ENCODE measurements at places on chromosomes 6 and 20. TPM values are rescaled to one million over a fixed set of nuclear protein-coding genes. Genes with fewer than 3 reads are reported as not detected.

DNA sequence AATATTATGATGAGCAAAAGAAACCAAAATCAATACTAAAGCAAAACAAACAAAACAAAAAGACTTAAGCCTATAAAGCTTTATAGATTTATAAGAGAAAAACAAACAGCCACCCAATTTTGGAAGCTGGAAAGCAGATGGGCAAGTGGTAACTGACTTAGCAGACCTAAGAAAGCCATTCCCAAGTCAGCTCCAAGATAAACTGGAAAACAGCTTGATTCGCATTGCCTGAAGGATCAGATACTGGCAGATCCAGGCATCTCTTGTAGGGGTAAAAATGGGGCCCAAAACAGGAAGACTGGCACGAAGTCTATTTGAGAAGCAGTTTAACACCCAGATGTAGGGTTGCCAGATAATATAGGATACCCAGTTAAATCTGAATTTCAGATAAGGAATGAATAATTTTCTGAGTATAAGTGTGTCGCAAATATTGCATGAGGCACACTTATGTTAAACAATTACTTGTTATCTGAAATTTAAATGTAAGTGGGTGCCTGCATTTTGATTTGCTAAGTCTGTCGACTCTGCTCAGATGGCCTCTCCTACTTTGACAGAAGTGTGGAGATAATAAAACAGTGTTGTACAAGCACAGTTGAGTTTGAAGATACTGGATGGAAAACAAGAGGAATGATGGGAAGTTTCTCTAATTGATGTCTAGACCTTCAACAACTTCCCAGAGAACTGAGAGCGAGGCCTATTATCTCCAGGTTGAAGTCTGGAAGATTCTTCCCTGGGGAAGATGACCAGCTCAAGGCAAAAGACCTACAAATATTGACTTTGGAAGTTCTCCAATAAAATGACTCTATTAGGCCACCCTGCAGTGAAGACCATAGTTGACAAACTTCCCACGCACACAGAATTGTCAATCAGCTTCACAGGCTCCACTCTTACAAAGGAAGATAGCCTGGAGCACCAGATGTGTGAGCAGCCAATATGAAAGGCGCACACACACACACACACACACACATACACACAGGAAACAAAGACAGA, 113.4 kb downstream of the FAM50B start:
- DNase-seq = no peak

GRCh38 chr20:20621195-20621594, 91.2 kb downstream of the RALGAPA2 start:
- no peak for DNase-seq

- DNase-seq = no peak
Measured at GRCh38 chr6:624979-625378, 31.9 kb downstream of the HUS1B start.

DNA sequence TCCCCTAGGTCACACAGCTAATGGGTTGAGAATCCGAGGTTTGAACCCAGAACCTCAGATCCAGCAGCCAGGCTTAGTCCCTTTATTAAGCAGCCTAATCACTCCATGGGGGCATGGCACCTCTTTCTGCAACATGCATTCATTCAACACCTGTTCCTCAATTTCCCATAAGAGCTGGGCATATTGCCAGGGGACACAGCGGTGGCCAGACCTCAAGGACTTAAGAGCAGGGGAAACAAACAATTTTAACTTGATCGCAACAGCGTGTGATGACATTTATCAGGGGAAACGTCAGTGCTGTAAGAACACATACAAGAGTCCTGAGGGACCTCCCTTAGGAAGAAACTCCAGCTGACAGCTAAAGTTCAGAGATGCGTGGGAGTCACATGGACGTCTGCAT, 267.4 kb upstream of the CDH4 start:
- no peak for DNase-seq

- no peak for DNase-seq
Measured at GRCh38 chr6:12595161-12595811, 121.3 kb upstream of the PHACTR1 start.

DNA sequence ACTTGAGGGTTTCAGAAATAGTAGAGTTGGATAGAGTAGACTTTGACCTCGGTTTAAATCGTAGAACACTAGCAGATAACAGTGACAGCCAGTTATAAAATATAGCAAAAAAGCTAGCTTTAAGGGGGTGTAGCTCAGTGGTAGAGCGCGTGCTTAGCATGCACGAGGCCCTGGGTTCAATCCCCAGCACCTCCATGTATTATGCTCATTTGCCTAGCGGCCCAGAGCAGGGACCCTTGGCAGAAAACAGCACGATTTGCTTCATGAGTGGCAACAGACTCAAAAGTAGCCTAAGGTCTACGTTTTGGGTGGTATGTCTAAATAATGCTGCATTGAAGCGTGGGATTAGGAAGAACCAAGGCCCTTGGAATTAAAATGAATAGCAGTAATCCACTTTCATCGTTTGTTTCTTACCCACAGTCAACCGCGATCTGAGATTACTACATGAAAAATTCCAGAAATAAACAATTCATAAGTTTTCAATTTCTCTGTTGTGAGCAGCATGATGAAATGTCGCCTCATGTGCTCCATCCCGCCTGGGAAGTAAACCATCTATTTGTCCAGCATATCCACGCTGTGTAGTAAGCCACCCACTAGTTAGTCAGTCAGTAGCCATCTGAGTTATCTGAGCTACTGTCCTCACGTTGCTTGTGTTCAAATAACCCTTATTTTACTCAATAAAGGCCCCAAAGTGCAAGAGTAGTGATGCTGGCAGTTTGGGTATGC, 184.9 kb downstream of the GPX5 start:
- DNase-seq = no peak

DNA sequence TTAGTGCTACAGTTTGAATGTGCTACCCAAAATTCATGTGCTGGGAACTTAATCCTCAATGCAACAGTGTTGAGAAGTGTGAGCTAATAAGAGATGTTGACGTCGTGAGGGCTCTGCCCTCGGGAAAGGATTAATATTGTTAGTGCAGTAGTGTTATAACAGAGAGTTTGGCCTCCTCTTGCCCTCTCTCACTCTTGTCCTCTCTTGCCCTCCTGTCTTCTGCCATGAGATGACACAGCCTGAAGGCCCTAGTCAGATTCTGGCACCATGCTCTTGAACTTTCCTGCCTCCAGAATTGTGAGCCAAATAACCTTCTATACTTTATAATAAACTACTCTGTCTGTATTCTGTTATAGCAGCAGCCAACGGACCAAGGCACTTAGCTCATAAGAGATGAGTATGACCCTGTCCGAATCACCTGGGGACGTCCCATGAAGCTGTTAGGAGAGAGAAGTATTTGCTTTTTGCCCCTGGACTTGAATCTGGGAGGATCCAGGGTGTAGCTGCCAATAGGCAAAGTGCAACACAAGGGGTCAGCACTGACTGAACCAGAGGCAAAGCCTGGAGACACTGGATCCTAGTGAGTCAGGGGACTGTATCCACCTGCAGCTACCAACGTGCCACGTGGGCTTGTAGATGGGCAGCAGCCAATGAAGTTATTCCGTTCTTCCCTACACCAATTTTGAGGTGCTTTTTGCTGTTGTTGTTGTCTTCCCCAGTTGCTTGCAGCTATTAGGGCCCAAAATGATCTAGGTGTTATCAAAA, 233.7 kb downstream of the THBS2 start:
- no peak for DNase-seq

DNA sequence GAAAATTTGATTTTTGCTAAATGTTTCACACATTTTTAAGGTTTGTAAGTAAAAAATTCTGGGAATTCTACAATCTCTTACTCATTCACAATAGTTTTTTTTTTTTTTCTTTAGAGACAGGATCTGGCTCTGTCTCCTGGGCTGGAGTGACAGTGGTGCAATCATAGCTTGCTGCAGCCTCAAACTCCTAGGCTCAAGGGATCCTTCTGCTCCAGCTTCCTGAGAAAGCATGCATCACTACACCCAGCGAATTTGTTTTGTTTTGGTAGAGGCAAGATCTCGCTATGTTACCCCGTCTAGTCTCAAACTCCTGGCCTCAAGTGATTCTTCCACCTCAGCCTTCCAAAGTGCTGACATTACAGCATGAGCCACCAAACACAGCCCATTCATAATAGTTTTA, 232.8 kb downstream of the GJA1 start:
- no peak for DNase-seq

- no peak for DNase-seq
Measured at GRCh38 chr6:43269273-43270007, 26.2 kb downstream of the TTBK1 start.

- no peak for DNase-seq
Measured at GRCh38 chr6:52553158-52553557, 23.7 kb downstream of the TRAM2 start.

DNA sequence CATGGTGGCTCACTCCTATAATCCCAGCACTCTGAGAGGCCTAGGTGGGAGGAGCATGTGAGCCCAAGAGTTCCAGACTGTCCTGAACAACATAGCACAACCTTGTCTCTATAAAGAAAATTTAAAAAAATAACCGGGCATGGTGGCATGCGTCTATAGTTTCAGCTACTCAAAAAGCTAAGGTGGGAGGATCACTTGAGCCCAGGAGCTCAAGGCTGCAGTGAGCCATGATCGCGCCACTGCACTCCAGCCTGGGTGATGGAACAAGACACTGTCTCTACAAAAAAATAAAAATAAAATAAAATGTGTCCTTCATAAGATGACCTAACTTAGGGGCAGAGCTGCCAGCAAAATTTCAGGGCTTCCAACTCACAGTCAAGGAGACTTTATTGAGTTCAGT, 12.6 kb downstream of the ID4 start:
- DNase-seq = no peak

GRCh38 chr6:16624636-16625290, 136.5 kb downstream of the ATXN1 start:
- DNase-seq = no peak

DNA sequence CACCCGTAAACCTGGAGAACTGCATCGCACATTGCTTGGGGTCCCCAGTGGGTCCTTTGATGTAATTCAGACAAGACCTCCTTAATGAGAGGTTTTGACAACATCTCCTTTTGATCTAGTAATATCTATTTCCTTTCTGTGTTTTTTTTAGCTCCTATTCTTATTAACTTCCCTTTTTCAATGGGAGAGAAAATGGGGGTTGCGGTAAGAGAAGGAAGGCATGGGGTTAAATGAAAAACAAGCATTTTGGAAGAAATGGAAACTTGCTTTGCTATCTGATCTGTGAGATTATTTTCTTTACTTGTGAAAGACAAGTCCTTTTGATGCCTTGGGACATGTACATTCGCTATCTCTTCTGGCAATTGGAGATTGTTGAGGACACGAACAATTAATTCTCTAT, 418.6 kb upstream of the MAN1A1 start:
- no peak for DNase-seq

DNA sequence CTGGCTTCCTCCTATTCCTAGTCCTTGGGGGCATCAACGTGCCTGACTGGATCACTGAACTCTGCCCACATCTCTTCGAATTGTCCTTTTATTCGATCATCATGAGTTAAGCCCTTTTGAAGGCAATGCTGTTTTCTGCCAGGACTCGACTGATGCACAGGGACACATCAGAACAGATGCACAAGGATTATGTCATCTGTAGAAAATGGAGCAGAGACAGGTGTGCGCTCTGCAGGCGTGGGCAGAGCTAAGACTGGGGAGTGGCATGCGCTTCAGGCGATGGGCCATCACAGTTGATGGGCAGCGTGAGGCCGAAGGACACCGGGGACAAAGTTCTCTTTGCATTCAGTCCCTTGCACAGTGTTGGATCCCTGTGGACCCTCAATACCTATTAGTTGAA, 13.1 kb downstream of the GABRR1 start:
- DNase-seq = no peak

DNA sequence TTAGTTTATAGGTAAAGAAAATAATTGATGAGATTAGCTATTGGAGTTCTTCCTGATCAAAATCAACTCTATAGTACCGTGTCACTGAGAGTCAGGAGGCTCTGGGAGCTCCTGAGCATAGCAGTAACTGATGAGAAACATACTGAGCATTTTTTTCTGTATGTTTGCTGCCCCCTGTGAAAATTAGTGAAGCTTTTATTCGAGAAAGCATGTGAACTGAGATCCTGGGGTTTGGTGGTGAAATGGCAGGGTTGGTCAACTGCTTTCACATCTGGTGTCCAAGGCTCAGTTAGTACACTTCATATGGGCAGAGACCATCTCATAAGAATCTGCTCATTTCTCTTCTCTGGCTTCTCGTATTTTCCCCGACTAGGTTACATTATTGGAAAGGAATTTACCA, 4.1 kb upstream of the ABT1 start:
- DNase-seq = no peak

DNA sequence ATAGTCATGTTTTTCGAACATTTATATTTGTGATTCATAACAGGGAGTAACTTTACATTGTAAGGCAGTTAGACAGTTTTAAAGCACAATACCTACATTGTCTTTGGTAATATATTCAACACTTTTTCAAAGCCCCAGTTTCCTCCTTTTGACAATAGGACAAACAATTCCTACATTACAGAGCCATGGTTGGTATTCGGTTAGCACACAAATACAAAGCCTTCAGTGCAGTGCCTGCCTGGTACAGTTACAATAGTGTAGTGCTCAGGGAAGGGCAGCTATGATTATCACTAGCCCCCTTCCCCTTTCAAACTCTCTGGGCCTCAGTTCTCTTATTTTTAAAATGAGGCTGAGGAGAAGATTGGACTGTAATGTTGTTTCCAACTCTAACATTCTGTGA, 207.8 kb downstream of the TPBG start:
- DNase-seq = no peak

DNA sequence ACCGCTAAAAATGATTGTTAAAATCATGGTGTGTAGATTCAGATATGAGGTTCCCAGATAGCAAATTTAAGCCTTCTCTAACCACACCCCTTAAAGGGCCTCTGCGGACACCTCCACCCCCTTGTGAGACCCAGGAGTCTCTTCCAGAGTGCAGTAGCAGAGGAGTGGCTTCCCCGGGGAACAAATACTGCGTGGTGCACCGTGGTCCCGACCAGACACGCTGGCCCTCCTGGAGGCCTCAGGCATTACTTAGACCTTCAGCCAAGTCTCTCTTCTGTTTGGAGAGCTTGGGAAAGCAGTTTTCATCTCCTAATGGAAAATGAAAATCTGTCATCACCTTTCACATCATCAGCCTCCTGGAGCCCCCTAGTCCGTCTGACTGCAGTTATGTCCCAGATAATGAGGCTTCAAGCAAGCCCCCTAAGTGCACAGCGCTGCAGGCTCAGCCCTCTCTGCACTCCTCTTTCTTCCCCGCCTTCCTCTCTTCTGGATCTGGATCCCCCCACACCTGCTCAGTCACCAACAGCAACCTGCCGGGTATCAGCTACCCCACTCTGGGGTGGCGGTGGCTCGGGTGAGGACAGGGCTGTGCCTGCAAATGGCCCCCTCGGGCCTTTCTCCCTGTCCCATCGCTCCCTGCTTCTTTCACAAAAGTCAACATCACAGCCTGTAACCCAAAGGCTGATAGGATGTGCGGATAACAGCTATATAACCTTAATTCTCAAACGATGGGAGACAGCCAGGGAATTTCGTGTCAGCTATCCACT, 58.8 kb upstream of the TAGAP start:
- no peak for DNase-seq

SNAP25 gene
- total RNA-seq = 9.2 TPM

C20orf173 gene
- total RNA-seq = not detected

TNFAIP3 gene
- 2.9 TPM for total RNA-seq

TRAPPC3L gene
- not detected for total RNA-seq

TMEM170B gene
- total RNA-seq = 19.3 TPM

CALHM4 gene
- not detected for total RNA-seq

SPATA2 gene
- total RNA-seq = 10.5 TPM
